ENCODE measurements at places on chromosomes 13 and 19. TPM values are rescaled to one million over a fixed set of nuclear protein-coding genes. Genes with fewer than 3 reads are reported as not detected.

ZNF208 gene
- not detected for total RNA-seq

SMIM24 gene
- not detected for total RNA-seq

ZIK1 gene
- 3.9 TPM for total RNA-seq

GRIN3B gene
- total RNA-seq = 0.16 TPM

DNA sequence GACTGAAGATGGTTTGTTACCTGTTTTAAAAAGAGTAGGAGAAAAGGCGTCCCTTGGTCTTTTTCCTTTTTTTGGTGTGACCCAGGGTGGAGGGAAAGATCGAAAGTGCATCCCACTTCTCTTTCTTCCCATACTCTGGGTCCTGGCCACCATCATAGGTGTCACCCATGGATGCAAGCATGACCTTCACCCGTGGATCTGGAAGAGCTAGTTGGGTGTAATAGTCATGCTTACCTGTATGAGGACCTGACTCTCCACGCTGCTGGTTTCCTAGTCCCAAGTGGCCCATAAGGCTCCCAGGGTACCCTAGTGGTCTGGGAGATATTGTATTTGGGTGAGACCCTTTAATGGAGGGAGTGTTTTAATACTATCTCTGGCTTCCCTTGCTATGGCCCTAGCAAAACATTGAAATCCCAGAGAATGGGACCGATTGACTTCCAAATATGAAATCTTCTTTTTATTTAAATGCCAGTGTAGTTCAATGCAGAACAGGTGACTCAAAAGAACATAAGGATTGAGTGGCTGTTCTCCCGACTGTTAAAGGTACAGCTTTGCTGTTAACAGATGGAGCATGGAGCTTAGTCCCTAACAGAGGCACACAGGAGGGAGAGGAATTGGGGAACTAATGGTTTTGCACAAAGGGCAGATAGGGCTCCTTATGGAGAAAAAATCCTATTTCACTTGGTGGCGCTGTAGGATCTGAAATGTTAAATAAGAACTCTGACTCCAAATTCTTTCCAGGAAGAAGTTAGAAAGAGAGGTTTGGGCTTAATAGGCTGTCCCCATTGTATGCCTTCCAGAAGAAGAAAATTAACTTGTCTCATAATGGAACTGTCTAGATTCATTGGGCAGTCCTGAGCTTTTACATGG, 7.0 kb upstream of the ZNF550 start:
- peak; percentile 57 for DNase-seq

- DNase-seq = no peak
These were observed 36.3 kb upstream of the LSM14A start for GRCh38 chr19:34135821-34136611.

- DNase-seq = no peak
These were observed 5.9 kb downstream of the CD37 start for GRCh38 chr19:49340865-49341718.

DNA sequence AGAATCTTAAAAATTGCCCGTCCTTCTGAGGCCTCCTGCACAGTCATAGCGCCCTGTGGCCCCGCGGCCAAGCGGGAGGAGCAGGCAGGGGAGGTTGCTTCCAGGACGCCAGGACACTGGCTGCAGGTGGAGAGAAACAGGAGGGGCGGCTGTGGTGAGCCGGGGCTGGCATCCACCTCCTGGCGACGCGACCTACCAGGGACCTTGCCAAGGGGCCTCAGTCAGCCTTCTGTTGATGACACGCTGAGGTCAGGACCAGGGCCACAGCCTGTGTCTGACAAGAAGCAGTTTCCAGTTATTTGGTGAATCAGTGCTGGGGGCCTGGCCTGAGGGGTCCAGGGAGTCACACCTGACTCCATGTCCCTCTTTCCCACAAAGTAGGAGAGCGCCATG, 13.3 kb upstream of the MKNK2 start:
- no peak for DNase-seq

DNA sequence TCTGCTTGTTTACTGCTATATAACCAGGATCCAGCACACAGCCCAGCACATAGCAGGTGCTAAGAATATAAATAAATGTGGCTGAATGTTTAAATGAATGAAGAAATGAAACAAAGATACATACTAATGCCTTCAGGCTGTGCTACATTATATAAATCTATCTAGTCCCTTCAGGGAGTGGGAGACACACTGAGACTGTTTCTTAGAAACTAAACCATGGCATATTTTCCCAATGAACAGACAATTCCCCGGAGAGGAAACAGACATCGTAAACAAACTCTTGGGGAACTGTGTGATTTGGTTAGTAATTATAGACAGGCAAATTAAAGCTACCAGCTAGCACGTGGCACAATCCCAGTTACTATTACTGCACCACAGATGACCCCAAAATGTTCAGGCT, 9.7 kb upstream of the FEM1A start:
- no peak for DNase-seq

- no peak for DNase-seq
These were observed 12.8 kb downstream of the SPPL2B start for GRCh38 chr19:2341244-2341751.

GRCh38 chr19:47682939-47683338, 30.3 kb upstream of the EHD2 start:
- no peak for DNase-seq
